Fibroblast of skin of scalp (primary cell): ENCODE measurements at places on chromosomes 5 and 9.
A peak's percentile ranks its signal among the peaks of the same experiment; 100 is the strongest.

DNA sequence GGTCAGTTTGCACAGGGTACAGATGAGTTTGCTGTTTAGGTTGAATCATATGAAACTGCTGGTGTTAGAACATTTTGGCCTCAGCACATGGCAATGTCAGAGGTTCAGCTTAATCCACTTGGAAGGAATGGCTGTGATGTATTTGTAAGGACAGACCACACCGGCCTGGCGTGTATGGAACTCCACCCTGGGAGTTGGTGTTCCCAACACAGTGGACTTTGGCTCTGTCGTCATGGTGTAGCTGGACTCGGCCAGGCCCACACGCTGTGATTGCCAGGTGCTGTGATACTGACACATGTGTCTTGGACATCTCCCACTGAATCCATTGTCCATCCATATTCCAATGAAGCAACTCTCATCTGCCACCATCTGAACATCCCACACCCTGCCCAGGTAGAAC is 90.3 kb downstream of the ZNF618 start:
- DNase-seq, result no peak

DNA sequence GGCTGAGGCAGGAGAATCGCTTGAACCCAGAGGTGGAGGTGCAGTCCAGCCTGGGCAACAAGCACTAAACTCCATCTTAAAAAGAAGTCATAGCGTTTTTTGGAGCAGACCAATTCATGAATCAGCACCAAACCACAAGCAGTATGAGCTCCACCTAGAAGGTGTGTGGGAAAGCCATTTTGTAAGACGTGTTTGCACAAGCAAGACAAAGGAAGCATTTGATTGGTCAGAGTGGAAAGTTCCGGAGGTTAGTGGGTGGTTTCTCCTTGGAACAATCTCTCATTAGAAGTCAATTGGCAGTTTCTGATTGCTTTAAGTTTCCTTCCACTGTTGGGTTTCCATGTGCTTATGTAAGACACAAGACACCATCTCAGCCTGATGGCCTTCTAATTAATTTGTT is 5.0 kb downstream of the SRD5A1 start:
- DNase-seq, result no peak

DNA sequence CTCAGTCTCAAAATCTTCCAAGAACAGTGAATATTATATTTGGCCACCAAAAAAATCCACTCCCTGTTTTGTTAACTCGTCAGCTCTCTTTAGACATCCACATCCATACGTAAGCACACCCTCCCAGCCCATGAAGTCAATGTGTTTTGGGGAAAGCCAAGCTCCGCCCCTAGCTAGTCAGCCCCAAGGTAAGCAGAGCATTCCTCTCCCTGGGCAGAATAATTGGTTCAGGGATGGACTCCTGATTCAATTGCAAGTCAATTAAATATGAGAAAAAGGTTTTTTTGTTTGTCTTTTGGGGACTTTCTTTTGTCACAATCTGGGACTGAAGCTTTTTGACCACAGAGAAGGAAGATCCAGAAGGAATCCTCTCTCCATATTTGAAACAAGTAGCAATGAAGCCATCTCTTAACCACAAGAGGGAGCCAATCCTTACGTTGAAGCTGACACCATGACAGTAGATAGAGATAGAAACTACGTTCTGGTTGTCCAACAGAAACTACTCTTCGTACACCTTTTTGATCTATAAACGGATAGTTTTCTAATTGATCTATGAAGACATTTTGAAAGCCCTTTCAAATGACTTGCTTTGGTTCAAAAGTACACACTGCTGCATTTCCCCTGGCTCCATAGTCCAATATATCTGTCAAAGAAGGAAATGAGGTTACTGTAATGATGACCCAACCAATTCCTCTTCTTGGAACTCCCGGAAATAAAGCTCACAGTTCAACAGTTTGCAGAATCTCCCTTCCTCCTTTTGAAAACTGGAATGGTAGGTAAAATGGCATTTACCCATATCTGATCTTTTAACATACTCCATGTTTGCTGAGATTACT is 166.4 kb downstream of the TLE1 start:
- peak; percentile 70 for DNase-seq

DNA sequence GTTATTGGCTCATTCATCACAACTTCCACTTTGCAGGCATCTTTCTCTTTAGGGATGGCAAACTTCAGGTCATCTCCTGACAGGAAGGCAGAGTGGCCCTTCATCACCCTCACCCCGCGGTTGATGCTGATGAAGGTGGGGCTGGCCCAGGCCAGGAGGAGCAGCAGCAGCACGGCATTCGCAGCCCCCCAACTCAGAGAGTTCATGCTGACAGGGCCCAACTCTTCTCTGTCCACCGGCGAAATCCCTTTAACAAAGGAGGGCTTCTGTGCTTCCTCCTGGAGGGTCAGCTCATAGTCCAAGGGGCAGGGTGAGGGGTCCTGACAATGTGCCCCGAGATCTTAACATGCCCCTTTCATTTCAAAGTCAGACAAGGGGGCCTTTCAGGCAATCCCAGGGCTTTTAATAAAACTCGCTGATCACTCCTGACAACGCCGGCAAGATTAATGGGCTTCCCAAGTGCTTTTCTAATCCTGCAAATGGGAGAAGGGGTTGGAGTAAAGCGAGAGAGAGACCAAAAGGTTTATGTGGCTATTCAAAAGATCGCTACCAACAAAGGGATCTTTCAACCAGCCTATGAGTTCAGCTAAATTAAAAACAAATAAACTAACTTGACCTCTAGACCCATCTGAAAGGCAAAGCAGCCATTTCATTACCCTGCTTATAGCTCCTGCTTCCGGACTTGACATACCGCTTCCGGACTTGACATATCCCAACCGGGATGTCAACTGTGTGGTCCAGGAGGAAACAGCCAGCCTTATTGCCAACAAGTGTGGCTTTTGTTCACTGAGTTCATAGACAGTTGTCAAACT is 41.2 kb downstream of the FREM1 start:
- no peak for DNase-seq

DNA sequence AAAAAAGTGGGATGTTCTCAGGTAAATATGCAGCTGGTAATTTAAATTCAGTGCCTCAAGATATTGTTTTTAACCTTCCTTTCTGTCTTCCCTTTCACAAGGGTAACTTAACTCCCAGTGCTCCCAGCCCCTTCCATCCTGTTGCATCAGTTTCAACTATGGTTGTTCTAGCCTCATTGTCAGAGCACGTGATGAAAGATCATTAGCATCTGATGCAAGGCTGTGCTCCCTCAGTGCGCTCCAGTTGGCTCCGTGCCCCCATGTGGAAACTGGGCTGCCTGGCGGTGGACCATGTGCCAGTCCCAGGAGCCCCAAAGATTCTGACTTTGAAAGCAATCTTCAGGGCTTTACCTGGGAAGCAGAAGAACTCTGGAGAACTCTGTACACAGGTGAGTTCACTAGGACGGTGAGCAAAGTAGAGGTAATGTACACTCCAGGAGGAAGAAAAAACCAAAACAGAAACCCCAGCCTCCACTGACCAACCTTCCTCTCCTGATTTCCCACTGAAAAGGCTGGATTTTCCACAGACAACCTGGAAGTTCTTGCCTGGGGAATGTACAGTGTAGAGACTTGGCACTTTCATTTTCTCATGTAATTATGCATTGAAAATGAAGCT is 96.9 kb downstream of the SLC1A3 start:
- DNase-seq, result peak; percentile 40

- DNase-seq, result peak; percentile 43
Measured at GRCh38 chr5:95842854-95843544, 20.5 kb upstream of the GLRX start.

DNA sequence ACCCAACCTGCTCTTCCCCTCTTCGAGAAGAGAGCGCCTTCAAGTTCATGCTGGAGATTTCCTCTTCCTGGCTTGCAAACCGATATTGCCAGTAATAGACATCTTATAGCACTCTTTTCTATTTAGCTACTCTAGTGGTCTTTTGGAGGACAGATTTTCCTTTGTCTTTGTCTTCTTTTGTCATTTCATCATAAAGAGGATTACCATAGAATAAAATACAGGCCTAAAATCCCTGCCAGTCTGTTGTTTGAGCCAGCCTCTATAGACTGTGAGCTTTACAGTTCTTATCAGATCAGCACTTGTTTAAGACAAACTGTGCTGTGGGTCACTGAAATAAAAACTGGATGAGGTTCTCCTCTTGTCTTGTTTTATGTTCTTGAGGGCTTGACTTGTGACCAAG is 802.8 kb downstream of the NR2F1-AS1 start:
- DNase-seq, result no peak

DNA sequence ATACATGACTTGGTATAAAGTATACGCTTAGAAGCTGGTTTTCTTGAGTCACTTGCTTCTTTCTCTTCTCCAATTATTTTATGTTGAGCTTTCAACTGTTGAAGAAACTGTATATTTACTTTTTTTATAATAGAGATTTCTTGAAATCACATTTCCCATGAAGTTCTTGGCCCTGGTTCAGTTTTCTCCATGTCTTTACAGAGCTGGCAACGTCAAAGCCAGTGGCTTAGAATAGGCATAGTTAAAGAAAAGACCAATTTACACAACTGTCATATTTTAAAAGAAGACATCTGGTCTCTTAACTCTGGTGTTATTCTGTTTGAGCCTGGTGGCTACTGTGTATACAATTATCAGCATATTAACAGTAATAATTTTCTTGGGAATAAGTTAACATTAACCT is 1249.3 kb downstream of the CDH12 start:
- DNase-seq, result no peak

DNA sequence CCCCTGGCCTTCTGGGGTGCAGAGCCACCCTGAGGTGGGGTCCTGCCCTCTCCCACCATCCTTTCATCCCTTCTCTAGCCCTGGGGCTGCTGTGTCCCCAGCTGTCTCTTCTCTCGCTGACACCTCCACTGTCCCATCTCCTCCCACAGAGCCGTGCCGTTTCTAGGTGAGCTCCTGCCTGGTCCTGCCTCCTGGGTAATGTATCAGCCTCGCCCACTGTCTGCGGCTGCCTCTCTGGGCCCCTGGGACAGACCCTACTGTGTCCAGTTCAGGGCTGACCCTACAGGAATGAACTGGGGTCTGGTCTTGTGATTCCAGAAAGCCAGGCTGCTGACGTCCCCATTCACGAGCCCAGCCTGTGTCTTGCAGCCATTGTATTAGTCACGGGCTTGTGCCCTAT is 4.1 kb downstream of the PAEP start:
- no peak for DNase-seq

- no peak for DNase-seq
Measured at GRCh38 chr9:98836206-98836605, 28.7 kb downstream of the GALNT12 start.

DNA sequence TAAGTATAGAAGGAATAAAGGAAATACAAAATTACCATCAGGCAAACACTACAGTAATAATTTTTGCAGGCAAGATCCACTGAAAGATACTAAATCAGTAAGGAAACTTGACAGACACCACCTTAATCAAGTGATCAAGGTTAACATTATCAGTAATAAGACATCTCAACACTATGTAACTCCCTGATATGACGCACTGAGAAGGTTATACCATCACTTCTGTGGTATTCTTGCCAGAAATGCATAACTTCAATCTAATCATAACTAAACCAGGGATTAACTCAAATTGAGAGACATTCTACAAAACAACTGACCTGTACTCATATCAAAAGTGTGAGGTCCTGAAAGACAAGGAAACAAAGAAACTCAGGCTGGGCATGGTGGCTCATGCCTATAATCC is 52.5 kb upstream of the GABRP start:
- DNase-seq, result no peak

DNA sequence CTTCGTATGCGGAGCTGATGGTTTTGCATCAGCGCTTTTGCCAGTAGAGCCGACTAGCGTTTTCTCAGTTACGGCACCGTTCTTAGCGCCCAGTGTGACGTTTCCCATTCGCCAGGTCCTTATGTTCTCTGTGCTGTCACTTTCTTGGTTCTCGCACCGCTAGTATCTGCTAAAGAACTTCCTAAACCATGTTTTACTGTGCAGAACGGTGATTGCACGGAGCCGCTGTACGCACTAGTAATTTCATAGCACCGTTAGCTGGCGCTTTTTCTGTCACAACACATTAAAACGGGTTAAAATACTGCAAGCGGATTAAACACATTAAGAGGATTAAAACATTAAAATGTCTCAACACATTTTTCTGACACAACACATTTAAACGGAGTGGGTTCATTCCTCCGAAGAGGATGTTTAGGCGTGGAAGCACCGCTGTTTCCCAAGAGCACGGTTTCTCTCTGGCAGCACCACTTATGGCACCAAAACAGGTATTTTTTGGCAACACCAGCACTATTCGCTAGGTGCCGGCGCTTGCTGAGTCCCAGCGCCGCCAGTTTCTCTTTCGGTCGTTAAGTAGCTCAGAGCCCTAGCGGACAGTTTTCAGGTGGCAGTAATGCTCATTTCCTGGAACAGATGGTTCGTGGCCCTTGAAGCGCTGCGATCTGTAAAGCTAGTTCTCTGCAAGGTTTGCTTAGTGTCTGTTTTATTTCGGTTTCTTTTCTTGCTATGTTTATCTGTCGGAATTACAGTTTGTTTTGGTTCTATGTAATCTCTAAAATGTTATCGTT is 20.3 kb downstream of the ANXA2R start:
- peak; percentile 82 for DNase-seq

- DNase-seq, result no peak
Measured at GRCh38 chr5:140420226-140420570, 18.6 kb downstream of the ANKHD1 start.

DNA sequence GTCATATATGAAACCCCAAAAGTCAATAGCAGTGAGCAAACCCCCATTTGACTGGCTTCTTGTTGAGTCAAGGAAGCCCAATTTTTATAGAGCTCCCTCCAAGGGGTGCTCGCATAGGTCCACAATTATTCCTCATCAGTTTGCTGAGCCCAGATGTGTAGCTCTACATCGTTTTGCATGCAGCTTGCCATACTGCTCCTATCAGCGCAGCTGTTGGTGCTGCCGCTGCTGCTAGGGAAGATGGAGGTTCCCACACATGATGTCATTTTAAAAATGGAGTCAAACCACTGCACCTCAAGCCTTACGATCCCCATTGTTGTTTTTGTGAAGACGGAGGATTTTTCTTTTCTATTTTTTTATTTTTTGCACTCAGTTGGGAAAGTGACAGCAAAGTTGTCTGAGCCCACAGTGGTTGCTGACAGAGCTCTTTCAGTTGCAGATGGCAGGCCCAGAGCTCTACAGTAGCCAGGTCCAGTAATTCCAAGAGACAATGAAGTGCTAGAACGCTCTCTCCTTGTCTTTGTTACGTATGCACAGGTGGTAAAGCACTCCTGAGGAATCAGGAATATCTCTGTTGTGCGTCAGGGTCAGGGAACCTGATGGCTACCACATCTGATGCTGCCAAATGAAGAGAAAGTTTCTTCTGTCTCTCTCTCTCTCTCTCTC is 23.2 kb upstream of the C5orf63 start:
- DNase-seq, result no peak
